Spleen (tissue), 13 donors: ENCODE measurements at places on chromosomes 1 and 21.

DNA sequence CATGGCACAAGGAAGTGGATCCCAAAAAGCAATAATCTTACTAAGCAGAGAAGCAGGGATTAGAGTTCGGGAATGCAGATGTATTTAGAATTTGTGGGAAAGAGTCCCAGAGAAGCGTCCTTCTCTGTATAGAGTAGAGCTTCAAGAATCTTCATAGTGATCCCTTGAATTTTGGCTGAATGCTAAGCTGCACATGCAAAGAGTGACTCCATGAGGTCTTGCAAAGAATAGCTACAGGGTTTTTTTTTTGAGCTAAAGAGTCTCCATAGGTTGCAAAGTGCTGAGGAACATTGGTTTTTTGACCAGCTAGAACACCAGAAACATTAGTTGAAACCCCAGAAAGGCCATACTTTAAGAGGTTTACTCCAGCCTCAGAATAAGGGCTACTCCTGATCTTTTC lies 206.7 kb downstream of the CTH start:
- DNase-seq = no peak

- DNase-seq = no peak
Measured at GRCh38 chr1:221783437-221783836, 41.5 kb upstream of the DUSP10 start.

DNA sequence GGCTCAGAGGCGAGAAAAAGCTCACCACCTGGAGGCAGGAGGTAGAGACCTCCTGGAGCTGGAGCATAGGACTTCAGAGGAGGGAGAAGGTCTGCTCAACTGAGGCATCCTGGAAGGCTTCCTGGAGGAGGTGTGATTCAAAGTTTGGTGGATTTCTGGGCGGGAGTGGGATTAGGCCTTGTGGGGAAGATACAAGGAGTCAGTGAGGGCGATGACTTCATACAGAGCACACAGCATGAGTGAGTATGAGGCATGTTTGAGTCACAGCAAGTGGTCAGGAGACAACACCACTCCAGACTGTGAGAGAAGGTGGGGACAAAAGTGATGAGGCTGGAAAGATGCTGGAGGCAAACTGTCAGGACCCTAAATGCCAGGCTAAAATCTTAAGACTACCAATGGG lies 77.6 kb downstream of the MATN1 start:
- no peak for DNase-seq

DNA sequence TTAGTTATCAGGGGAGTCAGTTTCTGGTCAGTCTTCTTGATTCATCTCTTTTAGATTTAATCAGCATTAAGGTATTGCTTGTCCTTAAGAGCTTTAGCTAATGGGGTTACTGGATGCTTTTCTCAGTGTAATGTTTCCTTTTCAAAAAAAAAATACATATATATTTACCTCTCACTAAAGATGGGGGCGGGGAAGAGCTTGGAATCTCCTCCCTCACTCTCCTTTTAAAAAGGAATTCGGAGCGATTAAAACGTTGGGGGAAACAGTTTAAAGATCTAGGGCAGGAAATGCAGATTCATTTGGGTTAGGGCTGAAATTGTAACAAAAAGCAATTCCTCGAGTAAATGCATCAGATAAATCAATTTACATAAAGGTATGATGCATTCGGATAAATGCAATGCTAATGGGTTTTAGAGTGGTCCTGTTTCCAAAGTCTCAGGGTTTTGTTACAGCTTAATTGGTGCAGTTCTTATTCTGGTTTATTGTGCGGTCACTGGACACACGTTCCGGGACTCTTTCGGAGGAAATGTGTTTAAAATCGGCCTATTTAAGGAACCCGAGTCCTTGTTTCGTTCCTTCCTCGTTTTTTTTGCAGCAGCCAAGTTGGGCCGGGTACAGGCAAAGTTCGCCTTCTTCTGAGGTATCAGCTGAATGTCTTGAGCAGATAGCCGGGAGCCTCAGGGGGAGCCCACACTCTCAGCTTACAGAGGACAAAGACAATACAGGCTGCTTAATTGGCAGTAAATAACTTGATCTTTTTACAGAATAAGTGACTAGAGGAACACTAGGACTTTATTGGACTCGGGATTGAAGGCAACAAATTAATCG lies 1.6 kb downstream of the LMO4 start:
- peak; percentile 79 for DNase-seq

DNA sequence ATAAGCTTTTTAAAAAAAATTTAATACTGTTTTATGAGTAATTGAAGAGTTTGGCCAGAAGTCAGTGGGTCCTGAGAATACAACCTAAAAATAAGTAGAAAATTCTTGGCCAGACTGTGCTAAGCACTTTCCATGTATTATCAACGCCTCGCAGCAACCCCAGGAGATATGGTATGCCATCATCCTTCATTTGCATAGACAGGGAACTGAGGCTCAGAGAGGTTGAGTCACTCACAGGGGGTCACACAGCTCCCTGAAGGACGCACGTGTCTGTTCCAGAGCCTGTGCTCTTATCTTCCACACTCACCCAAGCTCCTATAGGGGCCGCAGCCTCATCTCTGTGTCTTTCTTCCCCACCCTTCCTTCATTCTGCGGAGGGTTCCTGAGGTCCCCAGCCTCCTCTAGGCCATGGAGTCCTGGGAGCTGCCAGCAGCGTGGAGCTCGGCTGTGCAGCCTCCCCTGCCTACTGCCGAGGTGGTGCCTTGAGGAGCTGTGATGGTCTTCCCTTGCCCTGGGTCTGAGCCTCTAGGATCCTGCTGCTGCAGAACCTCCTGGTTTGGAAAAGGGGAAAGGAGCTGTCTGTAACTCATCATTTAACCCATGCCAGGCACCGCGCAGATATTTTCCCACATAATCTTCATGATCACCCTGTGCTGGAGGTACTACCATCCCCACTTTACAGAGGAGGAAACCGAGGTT lies 30.3 kb upstream of the ECE1 start:
- DNase-seq = no peak

DNA sequence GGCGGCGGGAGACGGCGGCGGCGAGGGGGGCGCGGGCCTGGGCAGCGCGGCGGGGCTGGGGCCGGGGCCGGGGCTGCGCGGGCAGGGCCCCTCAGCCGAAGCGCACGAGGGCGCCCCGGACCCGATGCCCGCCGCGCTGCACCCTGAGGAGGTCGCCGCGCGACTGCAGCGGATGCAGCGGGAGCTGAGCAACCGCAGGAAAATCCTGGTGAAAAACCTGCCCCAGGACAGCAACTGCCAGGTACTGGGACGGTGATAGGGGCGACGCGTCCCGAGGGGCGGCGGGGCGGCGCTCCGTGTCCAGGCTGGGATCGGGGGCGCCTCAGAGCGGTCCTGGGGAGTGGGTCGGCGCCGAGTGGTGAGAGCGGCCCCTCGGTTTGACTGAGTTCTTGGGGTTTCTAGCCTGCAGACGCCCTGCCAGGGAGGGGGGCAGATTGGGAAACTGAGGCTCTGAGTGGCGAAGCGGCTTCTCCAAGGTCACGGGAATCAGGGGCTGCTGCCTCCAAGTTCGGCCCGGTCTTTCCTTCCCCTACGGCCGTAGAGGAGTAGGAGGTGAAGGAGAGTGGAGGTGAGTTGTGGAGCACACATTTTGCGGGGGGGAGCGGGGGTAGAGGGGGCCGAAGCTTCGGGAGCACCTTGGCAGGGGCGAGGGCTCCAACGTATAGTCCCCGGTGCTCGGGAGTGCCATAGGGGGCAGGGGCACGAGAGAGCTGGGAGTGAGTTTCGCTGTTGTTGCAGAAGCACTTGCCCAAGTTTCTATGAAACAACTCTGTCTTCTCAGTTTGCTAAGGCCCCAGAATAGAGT lies 508 bp downstream of the RAVER2 start:
- DNase-seq = peak; percentile 80

GRCh38 chr21:38013741-38014140 lies 97.5 kb upstream of the KCNJ6 start:
- DNase-seq = no peak

DNA sequence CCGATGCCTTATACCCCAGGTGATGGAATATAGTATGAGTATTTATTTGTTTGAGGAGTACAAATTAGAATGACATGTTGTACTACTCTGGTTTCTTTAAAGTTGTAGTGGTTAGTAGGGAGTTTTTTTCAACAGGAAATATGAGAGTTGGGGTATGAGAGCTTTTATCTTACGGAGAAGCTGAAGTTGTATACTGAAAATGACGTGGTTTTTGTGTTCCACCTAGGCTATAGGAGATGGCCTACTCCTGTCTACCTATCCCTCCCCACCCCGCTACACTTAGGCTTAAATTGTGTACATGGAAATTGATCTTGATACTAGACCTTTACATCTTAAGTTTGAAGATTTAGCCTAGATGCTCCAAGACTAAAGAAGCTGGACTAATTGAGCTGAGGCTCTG lies 6.8 kb upstream of the HAX1 start:
- no peak for DNase-seq

DNA sequence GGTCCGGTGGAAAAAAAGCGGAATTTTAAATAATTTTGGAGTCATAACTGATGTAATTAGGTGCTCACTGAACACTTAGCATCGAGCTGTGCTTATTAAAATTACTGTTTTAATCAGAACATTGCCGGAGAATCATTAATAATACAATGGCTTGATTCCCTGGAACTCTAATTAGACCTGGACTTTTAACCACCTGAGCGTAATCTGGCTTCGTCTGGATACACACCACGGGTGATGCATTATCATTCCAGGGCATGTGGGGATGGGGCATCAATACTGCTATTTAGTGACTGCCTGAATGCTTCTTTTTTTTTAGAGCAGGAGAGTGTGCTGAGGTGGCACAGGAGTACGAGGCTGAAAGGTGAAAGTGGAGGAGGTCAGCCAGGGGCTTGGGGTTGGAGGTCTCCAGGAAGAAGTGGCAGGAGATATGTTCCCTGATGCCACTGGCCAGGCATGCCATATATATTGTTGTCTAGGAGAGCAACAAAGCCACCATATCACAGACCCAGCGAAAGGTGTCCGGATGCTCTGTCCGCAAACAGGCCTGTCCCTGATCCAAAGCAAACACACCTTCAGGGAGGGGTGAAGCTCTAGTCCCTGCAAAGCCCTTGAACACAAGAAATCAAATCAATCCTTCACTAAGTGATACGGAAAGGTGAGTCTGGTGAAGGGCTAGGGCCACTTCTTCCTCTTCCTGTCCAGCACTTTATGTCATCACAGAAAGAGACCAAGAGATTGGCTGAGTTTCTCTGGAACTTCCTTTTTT lies 125.2 kb downstream of the PLXNA2 start:
- DNase-seq = no peak

- no peak for DNase-seq
Measured at GRCh38 chr21:38675182-38675824, 130.4 kb upstream of the ETS2 start.

DNA sequence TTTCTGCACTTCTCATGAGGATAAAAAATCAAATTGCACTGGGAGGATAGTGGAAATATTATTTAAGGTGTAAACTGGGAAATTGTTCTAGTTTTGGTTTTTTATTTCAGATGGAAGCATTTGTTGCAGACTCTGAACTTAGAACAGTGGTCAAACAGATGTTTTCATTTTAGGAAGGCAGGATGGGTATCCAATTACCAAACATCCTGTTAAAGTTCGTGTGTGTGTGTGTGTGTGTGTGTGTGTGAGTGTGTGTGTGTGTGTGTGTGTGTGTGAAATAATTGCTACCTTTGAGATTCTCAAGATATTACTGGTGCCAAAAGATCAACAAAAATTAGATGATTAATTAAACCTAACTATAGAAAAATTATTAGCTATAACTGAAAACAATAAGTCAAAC lies 24.3 kb upstream of the DUSP10 start:
- no peak for DNase-seq

DNA sequence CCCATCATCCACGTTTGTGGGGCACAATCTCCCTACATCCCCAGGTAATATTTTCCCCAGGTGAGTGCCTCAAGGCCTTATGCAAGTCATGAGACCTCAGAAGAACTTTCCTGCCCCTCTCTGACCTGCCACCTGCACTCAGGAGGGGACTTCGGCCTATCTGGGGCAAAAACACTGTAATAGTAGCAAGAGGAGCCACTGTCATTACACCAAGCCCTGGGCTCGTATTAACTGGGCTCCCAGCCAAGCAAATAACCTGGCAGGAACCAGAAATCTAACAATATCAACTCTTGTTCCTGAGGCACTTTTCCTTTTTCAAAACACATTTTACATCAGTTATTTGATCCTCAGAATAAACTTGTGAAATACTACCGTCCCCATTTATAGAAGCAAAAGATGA lies 30.9 kb downstream of the LAMB3 start:
- DNase-seq = no peak

DNA sequence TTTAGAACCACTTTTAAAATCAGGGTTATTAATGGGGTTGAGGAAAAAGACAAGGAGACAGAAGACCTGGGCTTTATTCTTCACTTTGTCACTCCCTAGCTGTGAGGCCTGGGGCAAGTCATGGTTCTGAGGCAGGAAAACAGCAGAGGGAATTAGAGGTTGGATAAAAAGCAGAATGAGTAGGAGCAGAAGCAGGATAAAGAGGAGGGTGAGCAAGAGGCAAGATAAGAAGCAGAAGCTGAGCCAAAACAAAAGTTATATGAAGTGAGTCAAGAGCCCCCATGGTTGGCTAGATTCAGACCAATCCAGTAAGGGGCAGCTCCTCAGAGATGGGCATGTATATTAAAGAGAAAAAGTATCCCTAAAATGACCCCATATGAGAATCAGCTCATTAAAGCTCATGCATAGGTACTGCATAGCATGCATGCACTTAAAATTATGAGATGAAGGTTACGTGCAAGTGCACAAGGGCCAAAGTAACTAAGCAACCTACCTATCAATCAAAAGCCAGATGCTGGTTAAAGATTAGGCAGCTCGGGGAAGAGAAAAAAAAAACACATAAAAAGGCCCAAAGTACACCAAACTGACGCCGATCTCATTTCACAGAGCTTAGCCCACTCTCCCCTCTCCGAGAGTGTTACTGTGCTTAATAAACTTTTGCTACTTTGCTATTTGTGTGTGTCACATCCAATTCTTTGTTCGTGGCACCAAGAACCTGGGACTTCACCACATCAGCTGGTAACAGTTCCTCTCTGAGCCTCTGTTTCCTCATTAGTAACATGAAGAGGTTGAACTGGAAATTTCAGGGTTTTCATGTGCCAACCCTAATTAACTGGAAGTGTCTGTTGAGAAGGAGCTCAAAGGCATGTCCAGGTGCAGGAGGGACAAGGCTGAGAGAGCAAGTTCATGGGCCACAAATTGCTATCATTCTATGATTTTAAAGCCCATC lies 2.2 kb downstream of the AVPR1B start:
- DNase-seq = no peak

DNA sequence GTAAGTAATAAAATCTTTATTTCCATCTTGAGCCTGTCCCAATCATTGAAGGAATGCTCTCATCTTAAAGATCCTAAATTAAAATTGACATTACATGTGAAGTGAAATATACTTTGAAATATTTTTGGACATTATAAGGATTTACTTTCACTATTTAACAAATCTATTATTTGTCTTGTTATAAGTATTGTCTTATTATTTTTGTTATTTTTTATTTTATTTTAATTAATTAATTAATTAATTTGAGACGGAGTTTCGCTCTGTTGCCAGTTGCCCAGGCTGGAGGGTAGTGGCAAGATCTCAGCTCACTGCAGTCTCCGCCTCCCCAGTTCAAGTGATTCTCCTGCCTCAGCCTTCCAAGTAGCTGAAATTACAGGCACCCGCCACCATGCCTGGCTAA lies 343.2 kb downstream of the DPYD start:
- no peak for DNase-seq

GRCh38 chr21:41092312-41092711 lies 75.6 kb upstream of the BACE2 start:
- DNase-seq = no peak
